ENCODE measurements at places on chromosomes 13 and 19.
A peak's percentile ranks its signal among the peaks of the same experiment; 100 is the strongest.

DNA sequence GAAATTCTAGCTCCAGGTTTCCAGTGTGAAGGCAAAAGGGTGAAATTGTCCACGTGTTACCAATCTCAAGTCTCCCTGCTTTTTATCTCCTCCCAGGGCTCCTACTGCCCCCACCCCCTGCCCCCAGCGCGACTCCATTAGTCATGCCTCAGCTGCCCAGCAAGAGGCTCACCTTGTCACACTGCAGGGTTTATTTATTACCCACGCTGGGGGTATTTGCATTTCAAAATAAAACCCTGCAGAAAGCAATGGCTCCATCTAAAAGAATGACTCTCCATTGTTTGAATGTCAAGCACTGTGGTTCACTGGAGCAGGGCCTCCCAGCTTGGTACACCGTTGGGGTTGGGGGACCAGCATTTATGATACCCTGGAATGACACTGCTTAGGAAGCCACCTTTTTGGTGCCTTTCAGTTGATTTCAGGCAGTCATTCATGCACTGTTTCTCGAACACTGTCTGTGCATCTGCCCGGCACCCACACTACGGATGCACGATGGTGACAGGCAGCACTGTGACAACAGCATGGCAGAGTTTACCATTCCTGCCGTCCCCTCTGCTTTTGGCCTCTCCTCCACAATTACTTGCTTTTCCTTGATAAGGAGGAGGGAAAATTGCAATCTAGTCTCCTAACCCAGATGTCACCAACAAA, 9.9 kb upstream of the POP4 start:
- no peak for DNase-seq

DNA sequence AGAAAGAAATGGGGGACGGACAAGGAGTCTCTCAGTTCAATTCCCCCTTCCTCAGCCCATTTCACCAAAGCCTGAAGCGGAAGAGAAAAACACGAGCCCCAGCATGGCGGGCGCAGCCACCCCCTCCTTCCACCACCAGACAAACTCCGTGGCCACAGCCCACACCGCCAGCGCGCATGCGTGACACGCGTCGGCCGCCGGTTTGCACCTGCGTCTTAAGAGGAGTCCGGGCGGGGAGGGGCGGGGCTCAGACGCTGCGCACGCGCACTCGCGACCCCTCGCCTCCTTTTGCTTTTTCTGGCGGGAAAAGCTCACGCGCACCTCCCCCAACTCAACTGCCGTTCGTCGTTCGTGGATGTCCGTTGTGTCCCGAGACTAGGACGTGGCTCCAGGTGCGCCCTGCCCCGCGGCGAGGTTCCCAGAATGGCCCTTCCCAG, at the start of gene KASH5:
TSS of gene KASH5 (plus strand) at position 314 of the 437 bp plus-strand sequence. CDS start 2,635 bp downstream, outside the sequence.
- peak; percentile 91 for DNase-seq

GRCh38 chr13:44053208-44053607, 173.5 kb downstream of the LACC1 start:
- DNase-seq: no peak

- DNase-seq: no peak
Observed at GRCh38 chr13:84130495-84131114, 248.3 kb upstream of the SLITRK1 start.

- no peak for DNase-seq
Observed at GRCh38 chr13:36192166-36192565, 22.2 kb downstream of the SOHLH2 start.

- DNase-seq: no peak
Observed at GRCh38 chr13:98471934-98472333, 105.0 kb downstream of the STK24 start.

- peak; percentile 18 for DNase-seq
Observed at GRCh38 chr19:16118489-16119033, 6.9 kb downstream of the RAB8A start.

DNA sequence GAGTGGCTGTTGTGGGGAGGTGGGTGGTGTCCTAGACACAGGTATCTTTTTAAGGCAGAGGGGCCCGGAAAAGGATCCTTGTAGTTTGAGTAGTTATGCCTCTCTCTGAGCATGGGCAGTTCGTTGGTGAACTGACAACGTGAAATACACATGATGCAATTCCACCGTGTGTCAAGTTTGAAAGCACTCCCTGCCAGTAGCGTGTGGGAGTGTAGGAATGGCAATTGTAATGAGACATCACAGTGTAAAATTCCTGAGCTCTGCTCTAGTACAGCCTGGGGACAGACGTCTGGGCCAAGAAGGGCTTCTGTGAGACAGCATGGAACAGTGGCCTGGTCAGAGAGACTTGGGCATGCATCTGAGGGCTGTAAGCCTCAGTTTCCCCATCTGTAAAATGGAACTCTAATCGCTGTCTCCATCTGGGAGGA, 10.4 kb upstream of the ASF1B start:
- no peak for DNase-seq

- DNase-seq: no peak
Observed at GRCh38 chr19:16334411-16334810, 9.8 kb downstream of the KLF2 start.

DNA sequence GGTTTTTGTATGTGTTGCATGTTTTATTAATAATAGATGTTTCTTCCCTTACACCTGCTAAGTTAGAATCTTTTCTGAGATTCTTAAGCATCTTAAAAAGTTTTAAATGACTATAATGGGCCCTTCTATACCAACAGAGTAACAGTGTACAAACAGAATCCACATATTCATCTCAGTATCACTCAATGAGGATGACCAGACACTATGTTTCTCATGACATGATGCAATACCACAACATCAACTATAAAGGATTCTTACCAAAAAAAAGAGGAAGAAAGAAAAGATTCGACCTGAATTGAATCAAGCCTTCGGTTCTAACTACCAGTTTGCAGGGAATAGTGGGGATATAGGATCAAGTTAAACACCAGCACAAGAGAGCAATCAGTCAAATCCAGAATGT, 56.5 kb downstream of the INTS6 start:
- DNase-seq: no peak

- no peak for DNase-seq
Observed at GRCh38 chr19:7628589-7629311, 595 bp downstream of the XAB2 start.

DNA sequence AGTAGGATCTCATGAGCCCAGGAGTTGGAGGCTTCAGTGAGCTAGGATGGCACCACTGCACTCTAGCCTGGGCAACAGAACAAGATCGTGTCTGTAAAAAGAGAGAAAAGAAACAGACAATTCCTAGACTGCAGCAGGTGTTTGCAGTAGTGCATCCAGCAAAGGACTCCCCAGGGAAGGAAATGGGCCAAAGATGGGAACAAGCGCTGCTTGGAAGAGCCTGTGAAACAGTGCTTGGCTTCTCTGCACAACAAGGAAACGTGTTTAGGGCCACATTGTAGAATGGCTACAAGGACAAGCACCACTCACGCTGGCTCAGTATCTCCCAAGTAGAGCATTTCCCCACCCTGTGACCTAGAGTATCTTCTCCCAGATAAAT, 35.5 kb upstream of the LDLR start:
- no peak for DNase-seq

GRCh38 chr13:43285933-43286597, 262.7 kb downstream of the DNAJC15 start:
- DNase-seq: no peak

GRCh38 chr13:73870970-73871935, 263.0 kb downstream of the KLF12 start:
- DNase-seq: peak; percentile 15
